Breast epithelium (tissue), 4 donors: ENCODE measurements at places on chromosomes 3 and 15. TPM values are rescaled to one million over a fixed set of nuclear protein-coding genes. Genes with fewer than 3 reads are reported as not detected.
A peak's percentile ranks its signal among the peaks of the same experiment; 100 is the strongest.

The TMEM108 gene
- total RNA-seq: 0.98 TPM

The GLDN gene
- total RNA-seq: 7.3 TPM

The PPARG gene
- 96.0 TPM for total RNA-seq

The FAM107A gene
- total RNA-seq: 64.5 TPM

The CNTN6 gene
- 0.15 TPM for total RNA-seq

The ROPN1 gene
- 2.3 TPM for total RNA-seq

The GRK7 gene
- total RNA-seq: 0.15 TPM

The RBP2 gene
- not detected for total RNA-seq

The SEMA3G gene
- 70.1 TPM for total RNA-seq

The CCR1 gene
- total RNA-seq: 9.2 TPM

- no peaks in the 10 kb centered on the region for H3K4me1 ChIP-seq
- no peaks in the 10 kb centered on the region for H3K27me3 ChIP-seq
- H3K27ac ChIP-seq: no peak overlapping the region
- no peak overlapping the region for H3K4me3 ChIP-seq
- no peak for DNase-seq
These were observed 25.9 kb downstream of the FOXL2NB start for GRCh38 chr3:138972941-138973340.

GRCh38 chr3:14962762-14963161 is 15.4 kb downstream of the NR2C2 start:
- peaks cover 4% of the 10 kb centered on the region for H3K4me1 ChIP-seq
- no peak overlapping the region for H3K27ac ChIP-seq
- no peaks in the 10 kb centered on the region for H3K27me3 ChIP-seq
- H3K36me3 ChIP-seq: no peaks in the 10 kb centered on the region
- no peak overlapping the region for H3K4me3 ChIP-seq

GRCh38 chr15:78302579-78303312 is 3.3 kb upstream of the SKIC8 start:
- H3K27ac ChIP-seq: no peak overlapping the region
- no peak for DNase-seq
- no peaks in the 10 kb centered on the region for H3K4me1 ChIP-seq
- H3K27me3 ChIP-seq: peaks cover 14% of the 10 kb centered on the region
- H3K4me3 ChIP-seq: no peak overlapping the region
- no peaks in the 10 kb centered on the region for H3K36me3 ChIP-seq

DNA sequence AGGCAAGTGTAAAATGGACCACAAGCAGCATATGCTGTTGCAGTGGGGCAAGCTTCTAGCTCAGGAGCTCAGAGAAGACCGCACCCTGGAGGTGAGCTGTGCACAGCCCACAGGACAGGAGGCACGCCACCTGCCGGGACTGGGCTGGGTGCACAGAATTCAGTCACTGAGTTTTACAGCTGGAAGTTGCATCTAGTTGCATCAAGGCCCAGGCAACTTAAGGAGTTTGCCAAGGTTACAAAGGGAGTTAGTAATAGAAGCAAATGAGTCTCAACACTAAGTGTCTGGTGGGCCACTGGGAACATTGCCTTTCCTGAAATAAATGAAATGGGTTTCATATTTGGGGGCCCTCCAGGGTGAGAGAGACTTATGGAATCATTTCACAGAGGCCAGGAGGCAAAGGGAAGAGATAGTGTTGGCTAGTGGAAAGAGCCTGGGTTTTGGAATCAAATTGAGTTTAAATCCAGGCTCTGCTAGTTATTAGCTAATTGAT is 36.0 kb upstream of the TIMP4 start:
- no peak overlapping the region for H3K27ac ChIP-seq
- no peak overlapping the region for H3K4me3 ChIP-seq
- H3K27me3 ChIP-seq: no peaks in the 10 kb centered on the region
- no peak for DNase-seq
- no peaks in the 10 kb centered on the region for H3K4me1 ChIP-seq

DNA sequence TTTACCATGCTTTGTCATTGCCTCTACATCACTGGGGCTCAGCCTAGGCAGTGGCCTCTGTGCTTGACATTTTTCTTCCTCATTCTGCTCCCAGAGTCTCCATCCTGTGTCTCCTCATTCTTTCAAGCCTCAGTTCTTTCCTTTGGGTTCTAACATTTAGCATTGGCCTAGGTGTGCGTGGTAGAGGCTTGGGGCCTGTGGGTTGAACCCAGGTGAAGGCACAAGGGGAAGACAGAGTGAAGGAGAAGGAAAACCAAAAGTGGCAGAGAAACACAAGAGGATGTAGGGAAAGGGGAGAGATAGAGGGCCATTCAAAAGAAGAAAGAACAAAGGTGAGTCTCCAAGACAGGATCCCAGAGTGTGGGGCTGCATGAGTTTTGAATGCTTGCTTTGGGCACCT is 75.7 kb downstream of the FNDC3B start:
- H3K4me1 ChIP-seq: no peaks in the 10 kb centered on the region
- no peaks in the 10 kb centered on the region for H3K27me3 ChIP-seq
- H3K4me3 ChIP-seq: no peak overlapping the region
- H3K27ac ChIP-seq: no peak overlapping the region
- no peaks in the 10 kb centered on the region for H3K36me3 ChIP-seq
- DNase-seq: no peak

DNA sequence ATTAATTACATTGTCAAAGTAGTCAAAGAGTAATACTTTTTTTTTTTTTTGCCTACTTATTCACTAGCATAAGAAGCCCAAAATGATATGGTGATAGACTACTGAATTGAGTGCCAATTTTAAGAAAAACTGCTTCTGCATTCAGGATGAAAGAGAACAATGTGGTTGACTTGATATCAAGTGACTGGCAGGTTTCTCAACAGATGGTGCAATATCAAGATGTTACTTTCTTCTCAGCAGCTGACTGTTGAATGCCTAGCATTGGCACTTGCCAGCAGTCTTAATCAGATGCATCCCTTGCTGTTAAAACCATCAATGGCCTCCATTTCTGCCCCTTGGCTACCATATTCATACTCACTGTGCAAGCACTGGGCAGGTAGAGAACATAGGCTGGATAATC is 863.2 kb downstream of the GBE1 start:
- DNase-seq: no peak
- H3K4me3 ChIP-seq: no peak overlapping the region
- no peaks in the 10 kb centered on the region for H3K27me3 ChIP-seq
- no peak overlapping the region for H3K27ac ChIP-seq
- no peaks in the 10 kb centered on the region for H3K4me1 ChIP-seq

GRCh38 chr3:32532434-32532833 is 29.8 kb upstream of the CMTM6 start:
- H3K4me3 ChIP-seq: no peak overlapping the region
- DNase-seq: no peak
- no peaks in the 10 kb centered on the region for H3K27me3 ChIP-seq
- no peaks in the 10 kb centered on the region for H3K36me3 ChIP-seq
- H3K4me1 ChIP-seq: no peaks in the 10 kb centered on the region

- H3K27ac ChIP-seq: peak overlapping the region; percentile 2
- peaks cover 4% of the 10 kb centered on the region for H3K4me1 ChIP-seq
- peak overlapping the region; percentile 57 for H3K4me3 ChIP-seq
- peaks cover 41% of the 10 kb centered on the region for H3K27me3 ChIP-seq
- DNase-seq: no peak
These were observed 963 bp upstream of the NTRK3 start for GRCh38 chr15:88257311-88258092.

GRCh38 chr3:116000311-116000710 is 377.0 kb downstream of the GAP43 start:
- H3K27me3 ChIP-seq: no peaks in the 10 kb centered on the region
- H3K36me3 ChIP-seq: no peaks in the 10 kb centered on the region
- no peak overlapping the region for H3K4me3 ChIP-seq
- no peaks in the 10 kb centered on the region for H3K4me1 ChIP-seq
- H3K27ac ChIP-seq: no peak overlapping the region
- no peak for DNase-seq

DNA sequence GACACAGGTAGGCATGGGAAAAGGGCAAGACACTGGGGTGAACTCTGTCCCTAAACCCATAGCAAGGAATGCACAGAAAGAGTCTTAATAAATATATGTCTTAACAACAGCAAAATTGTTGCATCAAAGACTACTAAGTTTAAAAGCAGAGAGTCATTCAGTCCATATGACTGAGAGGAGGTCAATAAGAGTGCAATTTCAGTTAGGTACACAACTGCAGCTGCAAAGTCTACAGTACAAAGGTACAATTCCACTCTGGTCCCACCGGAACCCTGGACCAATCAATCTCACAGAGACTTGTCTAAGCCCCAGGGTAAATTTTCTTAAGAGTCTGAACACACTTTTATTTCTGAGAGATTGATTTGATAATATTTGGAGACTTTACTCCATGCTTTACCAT is 6.9 kb downstream of the CP start:
- H3K4me3 ChIP-seq: no peak overlapping the region
- H3K27me3 ChIP-seq: no peaks in the 10 kb centered on the region
- H3K36me3 ChIP-seq: no peaks in the 10 kb centered on the region
- H3K27ac ChIP-seq: no peak overlapping the region
- H3K4me1 ChIP-seq: no peaks in the 10 kb centered on the region

- H3K27me3 ChIP-seq: no peaks in the 10 kb centered on the region
- H3K4me3 ChIP-seq: no peak overlapping the region
- H3K4me1 ChIP-seq: no peaks in the 10 kb centered on the region
- no peaks in the 10 kb centered on the region for H3K36me3 ChIP-seq
- no peak overlapping the region for H3K27ac ChIP-seq
These were observed 252.4 kb upstream of the CCDC54 start for GRCh38 chr3:107124885-107125284.

DNA sequence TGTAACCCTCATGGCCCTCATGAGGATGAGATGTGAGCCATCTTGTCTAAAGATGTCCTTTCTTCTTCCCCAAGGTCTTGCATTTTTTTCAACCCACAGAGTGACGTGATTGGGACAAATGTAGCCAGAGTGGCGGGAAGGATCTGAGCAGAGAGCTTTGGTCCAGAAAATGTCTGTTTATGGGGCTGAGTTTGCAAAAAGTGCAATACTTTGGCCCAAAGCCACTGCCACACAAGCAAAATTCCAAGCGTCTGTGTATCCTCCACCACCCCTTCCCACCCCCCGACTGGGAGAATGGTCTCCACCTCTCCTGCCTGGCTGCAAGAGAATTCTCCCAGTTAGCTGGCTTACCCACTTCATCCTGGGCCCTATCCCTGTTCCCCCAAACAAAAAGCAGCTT is 246.9 kb upstream of the LRIG1 start:
- H3K27ac ChIP-seq: no peak overlapping the region
- DNase-seq: no peak
- no peaks in the 10 kb centered on the region for H3K36me3 ChIP-seq
- no peaks in the 10 kb centered on the region for H3K27me3 ChIP-seq

DNA sequence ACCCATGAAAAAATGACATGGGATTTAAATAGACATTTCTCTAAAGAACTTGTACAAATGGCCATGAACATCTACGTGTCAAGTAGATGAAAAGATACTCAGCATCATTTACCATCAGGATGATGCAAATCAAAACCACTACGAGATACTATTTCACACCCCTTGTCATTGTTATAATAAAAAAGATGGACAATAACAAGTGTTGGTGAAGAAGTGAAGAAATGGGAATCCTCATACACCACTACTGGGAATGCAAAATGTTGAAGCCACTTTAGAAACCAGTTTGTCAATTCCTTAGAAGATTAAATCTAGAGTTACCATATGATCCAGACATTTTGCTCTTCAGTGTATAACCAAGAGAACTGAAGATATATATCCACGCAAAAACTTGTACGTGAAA is 57.9 kb downstream of the TIMP4 start:
- H3K4me1 ChIP-seq: no peaks in the 10 kb centered on the region
- no peaks in the 10 kb centered on the region for H3K36me3 ChIP-seq
- H3K27me3 ChIP-seq: no peaks in the 10 kb centered on the region
- H3K27ac ChIP-seq: no peak overlapping the region
- DNase-seq: no peak
- no peak overlapping the region for H3K4me3 ChIP-seq

DNA sequence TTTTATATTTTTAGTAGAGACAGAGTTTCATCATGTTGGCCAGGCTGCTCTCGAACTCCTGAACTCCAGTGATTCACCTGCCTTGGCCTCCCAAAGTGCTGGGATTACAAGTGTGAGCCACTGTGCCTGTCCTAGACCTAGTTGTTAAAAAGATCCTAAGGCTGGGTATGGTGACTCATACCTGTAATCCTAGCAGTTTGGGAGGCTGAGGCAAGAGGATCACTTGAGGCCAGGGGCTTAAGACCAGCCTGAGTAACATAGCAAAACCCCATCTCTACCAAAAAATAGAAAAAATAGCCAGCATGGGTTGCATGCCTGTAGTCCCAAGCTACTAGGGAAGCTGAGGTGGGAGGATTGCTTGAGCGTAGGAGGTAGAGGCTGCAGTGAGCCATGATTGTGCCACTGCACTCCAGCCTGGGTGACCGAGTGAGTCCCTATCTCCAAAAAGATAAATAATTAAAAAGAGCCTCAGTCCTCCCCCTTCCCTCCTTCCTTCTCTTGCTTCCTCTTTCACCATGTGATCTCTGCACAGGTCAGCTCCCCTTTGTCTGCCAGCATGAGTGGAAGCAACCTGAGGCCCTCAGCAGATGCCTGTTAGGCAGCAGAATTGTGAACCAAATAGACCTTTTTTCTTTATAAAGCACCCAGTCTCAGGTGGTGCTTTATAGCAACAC is 9.8 kb upstream of the FNDC3B start:
- no peak overlapping the region for H3K27ac ChIP-seq
- H3K4me3 ChIP-seq: no peak overlapping the region
- H3K36me3 ChIP-seq: no peaks in the 10 kb centered on the region
- H3K4me1 ChIP-seq: no peaks in the 10 kb centered on the region

DNA sequence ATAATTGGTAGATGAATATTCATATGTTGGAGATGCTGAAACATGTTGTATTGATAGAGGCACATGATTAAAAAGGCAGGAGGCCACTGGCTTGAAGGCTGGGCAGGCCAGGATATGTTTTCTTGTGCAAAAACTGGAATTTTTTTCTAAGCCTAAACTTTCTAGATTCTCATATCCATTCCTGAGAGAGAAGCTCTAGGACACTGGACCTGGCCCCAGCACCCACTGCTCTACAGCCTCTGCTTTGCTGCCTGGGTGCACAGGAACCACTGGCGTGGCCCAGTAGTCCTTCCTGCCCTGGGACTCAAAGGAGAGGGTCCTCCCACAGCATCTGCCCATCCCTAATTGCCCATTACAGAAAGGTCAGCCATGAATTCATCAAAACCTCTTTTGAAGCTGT is 58.1 kb upstream of the APEH start:
- H3K36me3 ChIP-seq: no peaks in the 10 kb centered on the region
- H3K4me3 ChIP-seq: no peak overlapping the region
- no peaks in the 10 kb centered on the region for H3K27me3 ChIP-seq
- H3K4me1 ChIP-seq: no peaks in the 10 kb centered on the region

GRCh38 chr3:73614419-73614818 is 10.3 kb downstream of the PDZRN3 start:
- no peaks in the 10 kb centered on the region for H3K27me3 ChIP-seq
- peak; percentile 57 for DNase-seq
- H3K27ac ChIP-seq: peak overlapping the region; percentile 33
- H3K4me1 ChIP-seq: peaks cover 9% of the 10 kb centered on the region

DNA sequence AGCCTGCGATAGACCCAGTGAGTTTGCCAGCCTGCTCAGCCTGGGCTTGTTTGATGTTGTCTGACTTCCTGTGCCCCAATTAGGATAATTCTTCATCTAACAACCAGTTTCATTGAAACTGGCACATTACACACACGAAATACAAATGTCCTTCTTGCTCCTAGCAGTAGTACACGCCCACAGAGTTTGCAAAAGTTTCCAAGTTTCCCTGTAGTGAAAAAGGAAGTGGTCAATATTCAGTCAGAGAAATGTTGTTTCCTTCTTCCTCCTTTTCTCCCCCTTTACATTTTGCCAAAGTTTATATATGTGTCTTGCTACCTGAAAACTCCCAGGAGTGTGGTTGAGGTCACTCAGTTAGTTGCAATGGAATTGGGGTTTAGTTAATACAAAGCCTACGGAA is 58.4 kb upstream of the LRTM1 start:
- no peak overlapping the region for H3K27ac ChIP-seq
- no peaks in the 10 kb centered on the region for H3K36me3 ChIP-seq
- DNase-seq: no peak
- no peaks in the 10 kb centered on the region for H3K4me1 ChIP-seq

GRCh38 chr15:101052681-101053121 is 133.5 kb downstream of the LRRK1 start:
- DNase-seq: no peak
- no peaks in the 10 kb centered on the region for H3K36me3 ChIP-seq
- no peak overlapping the region for H3K27ac ChIP-seq
